DMS53 (cell line): ENCODE measurements at places on chromosomes 7 and 10.

DNA sequence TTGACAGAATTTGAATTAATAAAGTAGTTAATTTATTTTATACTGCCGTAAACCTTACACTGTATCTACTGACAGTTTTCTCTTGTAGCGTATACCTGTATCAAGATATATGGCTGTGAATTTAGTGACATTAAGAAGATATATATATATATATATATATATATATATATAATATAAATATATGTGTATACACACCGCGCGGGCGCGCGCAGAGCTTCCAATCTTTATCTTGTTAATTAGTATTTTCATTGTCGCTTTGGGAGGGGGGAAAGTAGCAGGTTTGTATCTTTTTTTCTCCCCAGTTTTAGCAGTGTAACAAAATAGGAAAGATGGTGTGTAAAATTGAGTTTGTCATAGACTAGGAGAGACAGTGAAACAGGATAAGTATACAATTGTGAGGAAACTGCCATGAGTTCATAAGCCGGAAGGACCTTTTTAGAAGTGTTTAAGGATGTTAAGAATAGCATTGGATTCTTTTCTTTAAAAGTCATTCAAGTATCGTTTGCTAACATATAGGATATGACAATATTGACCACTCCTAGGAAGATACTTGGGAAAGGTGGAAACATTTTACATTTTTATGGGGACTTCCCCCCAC lies 2.0 kb downstream of the PLEKHA1 start:
- peak; percentile 21 for DNase-seq

GRCh38 chr7:30739691-30740090 lies 12.2 kb upstream of the INMT start:
- no peak for DNase-seq

- DNase-seq = no peak
Measured at GRCh38 chr10:34658934-34659333, 156.2 kb downstream of the PARD3 start.

- DNase-seq = no peak
Measured at GRCh38 chr7:98515201-98515600, 101.9 kb upstream of the NPTX2 start.

DNA sequence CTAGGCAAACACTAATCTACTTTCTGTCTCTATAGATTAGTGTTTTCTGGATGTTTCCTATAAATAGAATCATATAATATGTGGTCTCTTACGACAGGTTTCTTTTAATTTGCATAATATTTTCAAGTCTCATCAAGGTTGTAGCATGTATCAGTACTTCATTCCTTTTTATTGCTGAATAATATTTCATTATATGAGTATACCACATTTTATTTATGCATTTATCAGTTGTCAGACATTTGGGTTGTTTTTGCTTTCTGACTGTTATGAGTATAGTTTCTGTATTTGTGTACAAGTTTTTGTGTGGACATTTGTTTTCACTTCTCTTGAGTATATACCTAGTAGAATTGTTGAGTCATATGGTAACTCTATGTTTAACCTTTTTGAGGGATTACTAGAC lies 48.2 kb downstream of the SHOC2 start:
- no peak for DNase-seq

GRCh38 chr7:151137791-151138152 lies 29.7 kb downstream of the GBX1 start:
- no peak for DNase-seq

DNA sequence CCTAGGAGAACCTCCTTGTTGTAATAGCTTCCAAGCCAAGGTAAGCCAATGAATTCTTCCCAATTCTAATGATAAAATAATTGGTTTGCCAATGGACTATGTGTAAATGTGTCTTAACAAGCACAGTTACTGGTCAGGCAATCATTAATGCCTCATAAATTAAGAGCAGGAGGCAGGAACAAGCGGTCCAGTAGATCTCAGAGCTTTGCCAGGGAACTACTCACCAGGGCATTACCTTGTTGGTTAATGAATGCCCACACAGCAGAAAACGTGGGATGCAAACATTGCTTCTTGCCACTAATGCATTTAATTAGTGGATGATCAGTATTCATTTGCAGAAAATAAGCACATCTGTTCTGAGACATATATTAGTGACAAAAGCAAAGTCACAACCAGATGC lies 26.7 kb upstream of the ZNF800 start:
- DNase-seq = no peak

- no peak for DNase-seq
Measured at GRCh38 chr10:83987216-83987615, 152.1 kb upstream of the GHITM start.

GRCh38 chr10:18687195-18687594 lies 28.0 kb downstream of the ARL5B start:
- no peak for DNase-seq

- DNase-seq = no peak
Measured at GRCh38 chr7:22137466-22137865, 191.8 kb upstream of the CDCA7L start.

- DNase-seq = no peak
Measured at GRCh38 chr10:17426263-17426750, 28.1 kb downstream of the ST8SIA6 start.

DNA sequence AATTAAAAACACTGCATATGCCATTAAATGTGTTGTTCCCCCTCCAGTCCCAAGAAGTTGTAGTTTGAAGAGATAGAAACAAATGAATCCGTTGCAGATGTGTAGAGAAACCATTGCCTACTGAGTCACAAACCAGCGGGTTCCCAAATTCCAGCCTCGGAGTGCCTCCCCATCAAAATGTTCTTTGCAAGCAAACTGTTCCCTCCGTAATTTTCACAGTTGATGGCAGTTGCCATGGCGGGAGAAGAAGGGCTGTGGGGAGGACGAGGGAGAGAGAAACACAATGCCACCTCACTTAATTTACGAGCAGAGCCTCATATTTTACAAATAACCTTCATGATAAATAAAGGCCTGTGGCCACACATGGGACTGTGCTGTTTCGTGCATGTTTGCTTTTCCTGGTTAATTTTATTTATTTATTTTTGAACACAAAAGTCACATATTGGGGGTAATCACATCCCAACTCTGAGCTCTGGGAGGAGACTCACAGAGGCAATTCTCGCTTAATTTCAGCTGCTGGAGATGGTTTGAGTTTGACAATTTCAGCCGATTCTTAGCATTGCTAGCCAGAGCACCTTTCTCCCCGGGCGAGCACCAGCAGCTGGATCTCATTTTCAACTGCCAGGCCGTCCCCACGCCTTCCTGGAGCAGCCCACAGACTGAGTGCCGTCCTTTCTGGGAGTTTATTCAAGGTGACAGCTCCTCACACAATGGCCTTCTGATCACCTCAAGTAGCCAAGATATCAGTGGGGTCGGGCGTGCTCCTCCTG lies 1084.2 kb downstream of the KCNMA1 start:
- no peak for DNase-seq

DNA sequence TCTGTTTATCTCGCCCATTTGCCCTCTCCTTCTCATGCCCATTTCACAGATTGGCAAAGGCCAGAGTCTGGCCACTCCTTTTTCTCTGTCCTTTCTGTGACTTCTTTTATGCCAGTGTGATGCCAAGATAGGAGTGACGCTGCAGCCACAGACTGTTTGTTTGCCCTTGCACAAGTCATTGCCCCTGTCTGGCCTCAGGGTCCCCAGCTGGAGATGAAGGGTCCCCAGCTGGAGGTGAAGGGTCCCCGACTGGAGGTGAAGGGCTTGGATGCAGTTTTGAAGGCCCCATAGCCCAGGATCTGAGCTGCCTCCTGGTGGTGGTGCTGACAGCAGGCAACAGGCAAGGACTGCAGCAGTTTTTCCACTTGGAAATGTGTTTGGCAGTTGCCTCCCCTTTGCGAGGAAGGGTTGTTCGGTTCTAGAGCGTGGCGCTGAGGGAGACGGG lies 50.8 kb upstream of the SLC29A3 start:
- peak; percentile 36 for DNase-seq

DNA sequence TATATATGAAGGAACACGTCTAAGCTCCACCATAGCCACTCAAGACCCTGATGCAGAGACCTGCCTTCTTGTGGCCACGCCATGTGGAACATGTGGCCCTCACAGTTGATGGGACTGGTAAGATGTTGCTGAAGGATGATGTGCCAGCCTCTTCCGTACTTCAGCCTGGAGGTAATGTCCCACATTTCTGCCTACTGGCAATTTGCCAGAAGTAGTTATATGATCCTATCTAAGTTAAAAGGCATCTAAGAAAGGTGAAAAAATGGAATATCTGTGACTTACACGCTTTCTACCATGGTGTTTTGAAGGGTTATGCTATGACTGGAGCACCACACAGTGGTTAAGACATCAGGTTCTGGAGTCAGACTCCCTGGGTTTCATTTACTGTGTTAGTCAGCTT lies 948.7 kb upstream of the GHITM start:
- no peak for DNase-seq

GRCh38 chr7:10128748-10129147 lies 844.9 kb upstream of the PHF14 start:
- peak; percentile 66 for DNase-seq

GRCh38 chr10:117710181-117710798 lies 167.7 kb downstream of the EMX2 start:
- DNase-seq = no peak

GRCh38 chr10:110395350-110396283 lies 90.9 kb upstream of the SMNDC1 start:
- DNase-seq = peak; percentile 73

GRCh38 chr7:5352440-5353010 lies 69.8 kb downstream of the SLC29A4 start:
- no peak for DNase-seq

GRCh38 chr7:18400726-18401125 lies 94.8 kb upstream of the HDAC9 start:
- DNase-seq = no peak

DNA sequence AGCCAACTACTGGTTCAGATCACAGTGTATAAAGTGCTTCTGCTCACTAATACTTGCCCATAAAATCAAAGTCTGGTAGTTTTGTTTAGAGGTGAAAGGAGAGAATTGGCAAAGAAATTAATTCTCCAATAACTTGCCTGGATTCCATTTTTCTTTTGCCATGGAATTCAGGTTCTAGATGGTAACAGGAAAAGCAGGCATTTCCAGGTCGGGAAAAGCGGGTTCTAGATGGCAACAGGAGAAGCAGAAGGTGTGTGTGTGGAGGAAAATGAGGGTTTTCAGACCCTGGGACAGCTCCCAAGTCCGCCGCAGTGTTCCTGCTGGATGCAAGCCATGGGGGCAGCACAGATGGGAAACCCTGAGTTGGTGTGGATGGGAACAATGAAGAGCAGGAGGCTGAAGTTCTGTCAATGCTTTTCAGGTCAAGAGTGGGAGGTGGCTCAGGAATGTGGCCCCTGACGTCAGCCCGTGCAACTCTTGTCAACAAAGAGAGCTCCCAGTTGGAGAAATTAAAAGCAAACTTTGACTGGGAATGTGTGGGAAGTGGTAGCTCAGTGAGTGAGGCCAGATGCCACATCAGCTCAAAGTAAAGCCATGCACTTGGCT lies 696.7 kb downstream of the LRMDA start:
- peak; percentile 23 for DNase-seq

DNA sequence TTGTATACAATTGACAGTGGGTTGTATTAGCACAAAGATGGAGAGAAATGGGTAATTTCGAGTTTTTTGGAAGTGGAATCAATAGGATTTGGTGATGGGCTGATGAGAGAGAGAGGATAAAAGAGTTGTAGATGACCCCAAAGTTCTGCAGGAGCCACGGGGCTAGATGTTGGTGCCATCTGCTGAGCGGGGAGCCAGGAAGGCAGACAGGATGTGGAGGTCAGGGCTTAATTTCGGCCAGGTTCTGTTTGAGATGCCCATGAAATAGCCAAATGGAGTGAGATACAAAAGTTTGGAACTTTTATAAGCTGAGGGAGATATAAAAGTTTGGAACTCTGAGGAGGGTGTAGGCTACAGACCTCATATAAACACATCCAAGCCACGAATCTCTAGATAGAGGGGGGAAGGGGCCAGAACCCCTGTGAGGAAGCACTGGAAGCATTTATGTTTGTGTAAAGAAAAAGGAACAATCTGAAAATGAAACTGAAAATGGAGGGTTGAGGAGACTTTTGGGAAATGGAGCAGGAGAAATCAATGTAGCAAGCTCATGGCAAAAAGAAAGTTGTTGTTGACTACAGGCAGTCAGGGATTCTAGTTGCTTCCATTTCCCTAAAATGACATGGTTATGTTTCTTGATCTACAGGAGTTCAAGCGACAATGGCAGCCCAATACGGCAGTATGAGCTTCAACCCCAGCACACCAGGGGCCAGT lies 2.2 kb downstream of the GIMAP4 start:
- DNase-seq = no peak

DNA sequence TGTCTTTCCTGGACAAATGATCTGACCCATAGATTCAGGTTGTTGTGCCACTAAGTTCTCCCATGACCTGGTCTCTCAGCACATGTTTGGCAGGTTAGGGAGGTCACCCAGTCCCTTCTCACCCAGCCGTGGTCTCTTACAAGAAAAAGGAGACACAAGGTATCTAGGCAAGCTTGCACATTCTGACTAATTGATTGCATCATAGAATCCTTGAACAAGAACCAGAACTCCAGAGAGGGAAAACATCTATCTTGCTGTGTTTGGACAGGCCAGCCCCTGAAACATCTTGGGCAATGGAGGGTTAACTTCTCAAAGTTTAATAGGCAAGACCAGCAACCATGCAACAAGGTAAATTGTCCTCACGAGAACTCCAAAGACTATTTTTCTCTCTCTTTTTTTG lies 8.5 kb upstream of the HK1 start:
- no peak for DNase-seq

DNA sequence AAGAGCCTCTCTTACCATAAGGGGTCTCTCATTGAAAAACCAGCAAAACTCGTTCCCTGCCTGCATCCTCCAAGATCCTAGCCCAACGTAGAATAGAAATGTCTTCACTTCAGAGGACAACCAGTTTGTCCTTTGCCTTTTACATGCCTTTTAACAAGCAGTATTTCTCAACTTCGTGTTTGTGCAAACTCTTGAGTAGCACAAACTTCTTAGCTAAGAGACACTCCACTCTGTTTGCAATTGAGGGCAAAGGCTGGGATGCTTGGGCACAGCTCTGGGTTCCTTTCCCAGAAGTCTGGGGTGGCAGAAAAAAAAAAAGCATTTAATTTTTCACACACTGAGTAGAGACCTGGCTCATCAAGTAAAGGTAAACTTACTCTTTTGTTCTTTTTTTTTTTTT lies 19.5 kb upstream of the KCTD7 start:
- DNase-seq = peak; percentile 38

DNA sequence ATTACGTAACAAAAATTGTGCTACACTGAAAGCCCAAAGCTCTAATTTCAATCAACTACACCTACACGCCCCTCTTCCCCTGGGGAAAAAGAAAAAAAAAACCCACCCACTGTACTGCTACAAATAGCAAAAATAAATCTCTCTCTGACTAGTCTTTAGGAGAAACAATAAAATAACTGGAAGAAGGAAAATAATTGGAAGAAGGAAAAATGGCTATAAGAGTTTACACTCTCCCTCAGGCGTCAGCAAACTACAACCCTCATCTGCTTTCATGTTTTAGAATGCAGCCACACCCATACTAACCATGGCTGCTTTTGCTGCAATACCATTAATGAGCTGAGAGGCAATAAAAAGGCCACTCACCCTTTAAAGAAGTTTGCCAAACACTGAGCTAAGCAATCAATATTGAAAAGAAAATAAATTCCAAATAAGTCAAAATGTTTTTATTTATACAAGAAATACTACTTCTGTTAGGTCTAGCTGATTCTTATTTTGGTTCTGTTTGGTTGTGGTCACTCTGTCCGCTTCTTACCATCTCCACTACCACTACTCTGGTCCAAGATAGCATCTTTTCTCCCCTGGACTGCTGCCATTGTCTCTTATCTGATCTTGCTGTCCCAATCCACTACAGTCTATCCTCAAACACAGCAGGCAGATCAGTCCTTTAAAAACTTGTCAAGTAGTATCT lies 3.8 kb downstream of the MINDY3 start:
- no peak for DNase-seq
